NCI-H2107 (cell line): ENCODE measurements at places on chromosomes 3 and 15.

DNA sequence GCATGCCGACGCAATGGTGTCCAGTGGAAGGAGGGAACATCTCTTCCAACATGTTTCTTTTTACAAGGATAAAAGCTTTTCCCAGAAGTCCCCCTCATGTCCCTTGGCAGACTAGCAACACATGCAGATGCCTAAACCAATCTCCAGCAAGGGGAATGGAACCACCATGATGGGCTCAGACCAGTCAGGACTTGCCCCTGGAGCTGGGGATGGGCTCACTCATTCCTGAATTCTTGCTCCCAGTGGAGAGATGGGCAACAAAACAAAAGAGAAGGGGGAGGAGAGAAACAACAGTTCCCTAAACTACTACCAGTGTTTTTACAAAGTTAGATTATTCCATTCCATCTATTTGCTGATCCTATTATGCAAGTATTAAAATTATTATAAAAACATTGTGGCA, 76.8 kb upstream of the OXTR start:
- DNase-seq = no peak

DNA sequence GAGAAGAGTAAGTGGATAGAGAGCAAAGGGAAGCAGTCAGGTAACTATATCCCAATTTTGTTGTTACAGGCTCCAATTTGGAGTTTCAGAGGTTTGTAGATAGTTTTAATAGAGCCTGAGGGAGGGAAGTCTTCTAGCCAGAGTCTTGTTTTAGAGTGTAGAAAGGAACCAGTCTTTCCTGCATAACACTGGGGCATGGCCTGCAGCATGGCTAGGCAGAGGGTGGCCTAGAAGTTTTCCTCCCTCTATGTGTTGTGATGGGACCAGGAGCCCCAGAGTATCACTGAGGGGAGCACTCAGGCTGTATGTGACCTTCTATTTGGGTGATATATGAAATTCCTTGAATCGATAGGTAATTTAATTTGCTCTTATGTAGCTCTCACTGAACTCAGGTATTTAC, 22.5 kb upstream of the GABRR3 start:
- DNase-seq = no peak

DNA sequence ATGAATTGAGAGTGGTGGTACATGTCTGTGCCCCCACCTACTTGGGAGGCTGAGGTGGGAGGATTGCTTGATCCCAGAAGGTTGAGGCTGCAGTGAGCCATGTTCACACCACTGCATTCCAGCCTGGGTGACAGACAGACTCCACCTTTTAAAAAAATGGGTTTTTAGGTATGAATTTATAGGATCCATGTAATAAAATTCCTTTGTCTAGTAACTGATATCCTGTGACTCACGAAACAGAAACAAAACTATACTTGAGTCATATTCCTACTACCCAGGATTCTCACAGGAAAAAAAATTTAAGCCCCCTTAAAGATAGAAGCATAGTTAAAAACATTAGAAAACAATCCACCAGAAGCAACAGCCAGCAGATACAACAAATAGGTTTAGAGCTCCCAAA, 10.0 kb upstream of the CRTC3 start:
- no peak for DNase-seq

DNA sequence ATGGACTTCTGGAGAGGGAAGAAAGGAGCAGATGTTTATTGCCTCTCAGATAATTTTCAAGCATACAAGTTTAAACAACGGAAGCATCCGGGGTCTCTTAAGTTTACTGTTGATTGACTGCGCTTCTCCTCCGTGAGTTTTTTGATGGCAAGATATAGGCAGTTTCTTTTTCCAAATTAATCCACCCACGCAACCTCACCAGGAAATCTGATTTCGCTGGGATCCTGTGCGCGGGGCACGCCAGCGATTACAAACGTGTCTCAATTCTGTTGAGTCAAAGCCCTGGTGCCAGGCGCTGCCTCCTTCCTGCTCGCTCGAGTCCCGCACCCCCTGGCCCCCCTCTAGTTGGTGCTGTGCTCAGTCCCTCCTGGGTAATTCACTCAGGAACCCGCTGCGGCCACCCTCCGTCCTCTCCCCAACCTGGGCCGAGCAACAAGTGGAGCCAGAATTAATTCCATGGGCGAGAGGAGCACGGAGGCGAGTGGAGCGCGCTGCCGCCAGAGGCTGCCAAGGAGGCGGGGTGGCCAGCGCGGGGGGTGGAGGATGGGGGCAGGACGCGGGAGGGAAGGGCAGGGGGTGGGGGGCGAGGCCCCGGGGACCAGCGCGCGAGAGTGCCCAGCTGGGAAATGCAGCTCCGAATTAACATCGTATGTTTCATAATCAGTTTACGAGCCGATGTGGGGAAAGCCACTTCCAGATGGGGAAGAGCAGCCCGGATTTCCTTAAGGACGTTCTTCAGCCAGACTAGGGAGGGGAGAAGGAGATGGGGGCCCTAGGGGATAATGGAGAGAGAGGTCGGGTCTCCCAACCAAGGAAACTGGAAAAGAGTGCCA, 6.0 kb downstream of the WNT5A start:
- no peak for DNase-seq

DNA sequence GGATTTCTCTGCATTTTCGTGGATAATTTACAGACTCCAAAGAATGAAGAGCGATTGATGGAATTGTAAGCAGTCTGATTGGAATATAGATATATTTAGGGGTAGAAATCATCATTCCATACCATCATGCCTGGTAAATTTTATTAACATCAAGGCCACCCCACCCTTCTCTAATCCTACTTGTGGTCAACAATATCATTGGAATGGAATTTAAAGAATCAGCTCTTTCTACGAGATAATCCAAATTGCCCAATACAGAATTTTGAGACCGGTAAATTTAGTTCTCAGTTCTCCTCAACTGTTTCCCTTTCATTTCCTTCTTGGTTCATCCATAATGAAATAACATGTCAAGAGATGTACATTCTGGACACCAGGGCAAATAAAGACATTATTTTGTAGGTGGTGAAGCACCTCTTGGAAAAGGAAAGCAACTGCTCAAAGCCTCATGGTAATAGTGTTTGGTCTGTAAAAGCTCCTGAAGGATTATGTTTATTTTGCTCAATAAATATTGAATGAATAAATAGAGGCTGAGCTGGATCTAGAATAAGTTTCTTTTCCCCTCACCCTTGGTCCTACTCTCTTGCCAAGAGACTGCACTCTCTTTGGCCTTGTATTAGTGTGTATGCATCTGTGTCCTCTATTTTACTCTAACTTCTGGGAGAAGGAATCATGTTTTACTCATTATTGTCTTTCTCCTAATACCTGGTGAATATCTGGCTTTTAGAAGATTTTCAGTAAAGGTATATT, 133.7 kb upstream of the BCL6 start:
- no peak for DNase-seq

- DNase-seq = no peak
These were observed 23.0 kb downstream of the IGF1R start for GRCh38 chr15:98671060-98672008.

DNA sequence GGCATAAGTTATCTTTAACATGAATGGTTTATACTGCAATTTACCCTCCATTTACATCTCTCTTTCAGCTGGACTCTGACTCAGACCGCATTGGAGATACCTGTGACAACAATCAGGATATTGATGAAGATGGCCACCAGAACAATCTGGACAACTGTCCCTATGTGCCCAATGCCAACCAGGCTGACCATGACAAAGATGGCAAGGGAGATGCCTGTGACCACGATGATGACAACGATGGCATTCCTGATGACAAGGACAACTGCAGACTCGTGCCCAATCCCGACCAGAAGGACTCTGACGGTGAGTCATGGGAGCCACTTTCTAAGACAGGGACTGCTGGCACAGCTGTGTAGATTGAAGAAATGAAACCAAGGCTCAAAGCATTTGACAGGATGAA, 11.6 kb downstream of the THBS1 start:
- DNase-seq = no peak

DNA sequence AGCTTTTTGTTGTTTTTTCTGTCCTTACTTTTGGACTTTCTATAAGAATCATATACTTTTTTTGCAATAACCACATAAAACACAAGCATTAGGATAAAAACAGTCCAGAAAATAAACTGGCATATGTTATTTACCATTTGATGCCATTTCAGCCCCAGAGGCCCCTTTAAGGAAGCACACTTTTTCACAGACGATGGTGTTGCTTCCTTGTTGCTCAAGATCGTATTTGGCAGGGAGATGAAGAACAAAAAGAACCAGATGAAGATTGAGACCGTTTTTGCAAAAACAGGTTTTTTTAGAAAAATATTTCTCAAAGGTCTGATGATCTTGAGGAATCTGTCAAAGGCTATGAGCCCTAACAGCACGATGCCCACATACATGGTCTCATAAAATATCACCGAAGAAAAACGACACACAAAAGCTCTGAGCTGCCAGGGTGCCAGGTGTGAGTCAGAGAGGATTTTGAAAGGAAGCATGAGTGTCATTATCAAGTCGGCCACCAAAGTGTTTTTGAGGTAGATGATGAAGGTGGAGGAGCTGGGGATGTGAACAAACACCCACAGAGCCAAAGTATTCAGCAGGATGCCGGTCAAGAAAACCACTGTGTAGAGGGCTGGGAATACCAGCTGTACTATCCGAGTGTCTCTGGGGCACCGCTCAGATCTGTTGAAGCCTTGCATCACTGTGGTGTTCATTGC, 902 bp downstream of the P2RY13 start:
- DNase-seq = peak; percentile 34

DNA sequence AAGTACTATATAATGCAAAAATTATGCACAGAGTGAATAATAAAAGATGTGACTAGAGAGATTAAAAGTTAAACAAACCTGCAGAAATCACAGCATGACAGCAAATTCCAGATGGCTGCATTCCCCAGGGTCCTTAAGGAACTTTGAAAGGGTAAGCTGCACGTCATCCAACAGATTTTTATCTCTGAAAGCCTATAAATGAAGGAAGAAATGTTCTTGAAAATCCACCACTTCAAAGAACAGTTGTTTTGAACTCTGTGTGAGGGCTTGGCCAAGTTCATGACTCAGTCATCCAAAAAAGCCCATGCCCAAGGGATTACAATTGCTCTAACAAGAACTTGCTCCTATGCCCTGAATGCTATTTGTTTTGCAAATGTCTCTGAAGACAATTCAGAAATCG, 603.6 kb downstream of the PLOD2 start:
- no peak for DNase-seq

- DNase-seq = no peak
These were observed 7.5 kb upstream of the LCTL start for GRCh38 chr15:66573348-66573718.

GRCh38 chr15:53536479-53537120, 222.9 kb downstream of the WDR72 start:
- no peak for DNase-seq
